ENCODE measurements at places on chromosomes 4 and X.

DNA sequence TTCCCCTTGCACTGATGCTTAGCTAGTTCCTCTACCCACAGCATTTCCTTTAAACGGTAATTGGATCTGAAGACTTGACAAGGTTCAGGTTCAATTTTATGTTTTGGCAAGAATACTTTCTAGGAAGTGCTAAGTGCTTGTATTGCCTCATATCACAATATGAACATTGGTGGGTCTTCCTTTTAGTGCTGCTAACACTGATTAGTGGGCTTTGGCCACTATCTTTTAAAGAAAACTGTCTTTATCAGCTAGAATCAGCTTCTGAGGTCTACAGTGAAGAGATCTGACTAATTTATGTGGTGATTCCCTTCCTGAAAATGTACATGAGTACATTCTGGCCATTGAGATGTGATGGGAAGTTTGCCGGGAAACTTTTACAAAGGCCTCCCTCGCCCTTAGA lies 316.7 kb upstream of the KLF3 start:
- DNase-seq: no peak

GRCh38 chrX:45479835-45480422 lies 279.3 kb upstream of the DIPK2B start:
- no peak for DNase-seq

GRCh38 chr4:94221916-94222315 lies 14.3 kb downstream of the SMARCAD1 start:
- no peak for DNase-seq

- DNase-seq: no peak
Observed at GRCh38 chr4:6258741-6259140, 10.9 kb upstream of the WFS1 start.

GRCh38 chr4:79682801-79683530 lies 274.9 kb upstream of the GK2 start:
- no peak for DNase-seq

- no peak for DNase-seq
Observed at GRCh38 chr4:169664615-169665014, 44.2 kb downstream of the CLCN3 start.

- no peak for DNase-seq
Observed at GRCh38 chr4:153223930-153224329, 19.7 kb downstream of the TRIM2 start.

GRCh38 chr4:21948347-21949072 lies at the start of gene KCNIP4:
Gene KCNIP4, minus strand, starts transcription at chr4:21948772.
- DNase-seq: no peak

GRCh38 chr4:164207460-164207859 lies 546.5 kb upstream of the SMIM31 start:
- DNase-seq: no peak

- no peak for DNase-seq
Observed at GRCh38 chr4:48543796-48544195, 53.7 kb downstream of the ZAR1 start.

DNA sequence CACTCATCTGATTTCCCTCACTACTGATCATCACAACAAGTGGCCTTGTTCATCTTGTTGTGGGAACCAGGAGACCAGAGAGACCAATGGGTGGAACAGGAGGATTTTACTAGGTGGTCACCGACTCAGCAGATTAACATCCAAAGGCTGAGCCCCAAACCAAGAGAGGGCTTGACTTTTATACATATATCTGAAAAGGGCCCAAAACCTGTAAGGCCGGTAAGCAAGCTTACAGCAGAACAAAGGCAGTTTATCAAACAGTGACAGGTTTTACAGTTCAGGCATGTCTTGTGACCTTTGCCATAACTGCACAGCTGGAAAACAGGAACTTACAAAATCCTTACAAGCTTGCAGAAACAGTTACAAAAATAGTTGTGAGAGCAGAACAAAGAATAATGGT lies 195.9 kb downstream of the OR13H1 start:
- DNase-seq: peak; percentile 14

DNA sequence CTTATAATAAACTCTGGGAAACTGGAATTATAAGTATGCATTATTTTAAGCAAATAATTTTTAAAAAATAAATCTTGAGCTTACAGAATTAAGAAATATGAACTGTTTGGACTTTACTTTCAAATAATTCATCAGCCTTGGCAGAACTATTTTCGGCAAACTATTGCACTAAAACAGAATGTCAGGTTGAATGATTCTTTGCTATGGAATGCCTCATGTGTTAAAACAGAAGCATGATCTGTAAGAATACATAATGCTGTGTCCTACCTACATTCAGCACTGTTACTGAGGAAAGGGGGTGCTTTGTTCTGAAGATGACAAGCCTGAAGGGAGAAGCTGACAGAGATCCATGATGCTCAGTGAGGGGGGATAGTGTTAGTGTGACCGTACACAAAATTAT lies 55.6 kb upstream of the EXOC1L start:
- DNase-seq: no peak

- DNase-seq: no peak
Observed at GRCh38 chr4:101774807-101775206, 15.7 kb upstream of the BANK1 start.

GRCh38 chr4:152817331-152817730 lies 37.6 kb downstream of the ARFIP1 start:
- peak; percentile 40 for DNase-seq

DNA sequence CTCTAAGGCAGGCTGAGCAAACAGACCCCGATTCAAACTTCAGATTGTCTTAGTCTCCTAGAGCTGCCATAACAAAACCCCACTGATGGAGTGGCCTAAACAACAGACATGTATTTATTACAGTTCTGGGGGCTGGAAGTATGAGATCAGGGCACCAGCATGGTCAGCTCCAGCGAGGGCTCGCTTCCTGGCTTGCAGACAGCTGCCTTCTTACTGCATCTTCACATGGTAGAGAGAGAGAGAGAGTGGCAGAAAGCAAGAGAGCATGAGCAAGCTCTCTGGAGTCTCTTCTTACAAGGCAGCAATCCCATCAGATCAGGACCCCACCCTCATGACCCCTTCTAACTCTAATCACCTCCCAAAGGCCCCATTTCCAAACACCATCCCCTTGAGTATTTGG lies 22.3 kb upstream of the SORCS2 start:
- no peak for DNase-seq

DNA sequence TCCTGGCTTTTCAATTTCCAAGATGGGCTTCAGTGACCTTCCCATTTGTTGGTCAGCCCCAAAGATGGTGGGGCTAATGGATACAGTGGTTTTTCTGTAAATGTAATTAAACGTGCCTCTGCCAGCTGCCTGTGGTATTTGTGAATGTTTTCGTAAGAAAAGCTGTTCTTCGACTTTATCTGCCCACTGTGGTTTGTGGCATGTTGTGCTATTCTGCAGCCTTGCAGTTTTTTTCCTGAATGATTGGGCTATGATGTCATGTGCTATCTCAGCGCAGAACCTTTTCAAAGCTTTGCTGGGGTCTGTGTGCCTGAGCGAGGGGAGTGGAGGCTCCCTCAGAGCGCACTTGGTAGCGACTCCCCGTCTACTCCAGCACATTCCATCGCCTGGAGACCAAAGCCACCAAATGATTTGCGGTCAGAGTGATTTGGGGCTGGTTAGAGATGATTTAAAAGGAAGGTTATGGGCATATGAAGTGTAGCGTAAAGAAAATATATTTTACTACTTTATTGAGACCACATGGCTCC lies 137.5 kb downstream of the PALLD start:
- DNase-seq: no peak

DNA sequence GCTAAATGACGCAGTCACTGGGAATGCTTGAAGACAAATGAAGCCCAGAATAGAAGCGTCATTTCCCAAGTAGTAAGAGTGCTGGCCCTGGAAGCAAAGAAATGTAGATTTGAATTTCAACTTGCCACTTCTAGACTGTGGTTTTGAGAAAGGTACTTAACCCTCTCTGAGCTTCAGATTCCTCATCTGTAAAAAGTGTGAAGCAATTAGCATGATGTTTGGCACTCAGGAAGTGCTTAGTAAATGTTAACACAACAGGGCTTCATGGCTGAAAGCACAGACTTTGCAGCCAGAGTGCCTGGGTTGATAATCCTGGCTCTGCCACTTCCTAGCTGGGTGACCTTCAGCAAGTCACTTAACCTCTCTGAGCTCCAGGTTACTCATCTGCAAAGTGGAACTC lies 147.4 kb upstream of the RPS6KA3 start:
- DNase-seq: no peak

DNA sequence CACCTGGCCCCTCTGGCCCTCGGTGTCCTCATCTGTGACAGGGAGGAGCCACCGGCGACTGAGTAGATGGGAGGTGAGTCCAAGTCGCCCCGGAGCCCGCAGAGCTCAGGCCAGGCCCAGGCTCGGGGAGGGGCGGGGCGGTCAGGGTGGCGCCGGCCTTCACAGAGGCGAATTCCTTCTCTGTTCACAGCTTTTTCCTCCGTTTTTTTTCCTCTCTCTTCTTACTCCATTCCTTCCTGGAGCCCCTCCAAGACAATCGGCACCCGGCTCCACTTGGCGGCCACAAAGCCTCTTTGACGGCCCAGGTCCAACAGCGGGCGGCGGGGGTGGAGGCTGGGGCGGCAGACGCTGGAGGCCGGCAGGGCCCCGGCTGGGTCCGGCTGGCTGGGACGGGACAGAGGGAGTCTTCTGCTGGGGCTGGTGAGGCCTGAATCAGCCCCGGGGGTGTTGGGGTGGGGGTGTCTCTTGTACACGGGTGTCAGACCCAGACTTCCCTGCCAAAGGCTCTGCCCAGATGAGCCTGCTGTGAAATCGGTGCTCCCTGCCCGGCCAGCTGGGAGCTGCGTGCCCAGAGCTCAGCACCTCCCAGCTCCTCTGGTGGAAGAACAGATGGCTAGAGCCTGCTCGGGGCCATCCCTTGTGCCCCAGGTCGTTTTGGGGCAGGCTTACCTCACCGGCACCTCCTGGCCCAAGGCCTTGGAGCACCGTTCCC lies 22.6 kb downstream of the FGFRL1 start:
- DNase-seq: no peak

DNA sequence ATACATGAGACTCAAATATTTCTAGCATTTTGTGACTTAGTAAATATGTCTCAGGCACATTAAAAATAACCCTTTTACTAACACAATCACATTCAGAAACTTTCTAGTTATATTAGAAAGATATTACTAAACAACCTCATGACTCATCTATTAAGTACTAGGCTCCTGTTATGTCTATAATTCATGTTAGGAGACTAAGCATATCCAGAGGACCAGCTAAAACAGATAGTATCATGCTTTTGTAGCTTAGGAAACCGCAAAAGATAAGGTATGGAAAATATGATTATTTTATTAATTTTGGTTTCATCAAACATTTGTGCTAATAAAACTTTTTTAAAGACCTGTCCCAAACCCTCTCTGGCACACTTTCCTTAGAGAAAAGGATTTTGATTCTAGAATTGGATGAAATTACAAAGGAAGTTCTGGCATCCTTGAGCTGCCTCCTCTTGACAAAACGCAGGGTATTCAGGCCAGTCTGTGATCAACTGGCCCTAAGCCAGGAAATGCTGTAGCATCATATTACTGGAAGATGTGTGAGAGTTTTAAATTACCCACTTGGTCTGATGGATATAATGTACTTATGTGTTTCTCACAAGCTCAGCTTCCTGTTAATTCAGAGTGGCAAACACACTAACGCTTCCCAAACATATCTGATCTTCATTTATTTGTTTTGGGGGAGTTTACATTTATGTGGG lies 60.4 kb downstream of the NRK start:
- no peak for DNase-seq

GRCh38 chr4:111040904-111041303 lies 418.0 kb upstream of the PITX2 start:
- no peak for DNase-seq

All from AML-193 (cell line).